CD4-positive, alpha-beta T cell treated with Interleukin-15 for 1 hour (primary cell): ENCODE measurements at places on chromosomes 13 and 19.
A peak's percentile ranks its signal among the peaks of the same experiment; 100 is the strongest.

DNA sequence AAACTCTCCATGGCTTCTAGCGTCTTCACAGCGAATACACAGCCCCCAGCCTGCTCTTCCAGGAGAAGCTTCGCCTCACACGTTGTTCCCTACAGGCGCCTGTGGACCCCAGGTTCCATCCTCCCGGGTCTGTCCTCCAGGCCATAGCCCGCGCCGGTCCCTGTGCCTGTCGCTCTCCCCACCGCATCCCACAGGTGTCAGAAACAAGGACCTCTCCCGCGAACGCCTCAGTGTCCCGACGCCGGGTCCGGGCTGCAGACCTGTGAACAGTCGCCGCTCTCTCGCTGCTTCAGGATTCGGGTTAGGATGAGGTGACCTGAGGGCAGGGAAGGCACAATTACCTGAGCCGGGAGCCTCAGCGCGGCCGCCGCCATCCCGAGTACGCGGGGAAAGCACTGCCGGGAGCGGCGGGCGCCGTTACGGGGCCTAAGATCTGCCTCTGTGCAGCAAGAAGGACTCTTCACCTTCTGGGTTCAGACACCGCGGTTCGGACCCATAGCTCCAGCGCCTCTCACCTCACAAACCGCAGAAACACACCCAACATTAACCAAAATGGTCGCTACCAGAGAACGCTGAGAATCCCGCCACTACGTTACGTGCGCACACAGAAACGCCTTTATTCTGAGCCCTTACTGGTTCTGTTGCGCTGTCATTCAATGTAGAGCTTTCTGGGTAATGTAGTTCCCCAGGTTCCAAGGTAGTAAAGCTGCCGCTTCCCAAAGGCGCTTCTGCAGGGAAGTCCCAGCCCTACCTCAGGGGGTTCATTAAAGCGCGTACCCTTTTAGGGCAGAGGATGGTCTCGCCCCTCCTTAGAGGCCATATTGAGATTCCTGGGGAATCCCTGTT, at the start of gene ZNF418:
Gene ZNF418 (minus strand): TSS at position 583 of the 846 bp plus-strand sequence. CDS start 1,580 bp downstream, outside the sequence.
- DNase-seq: peak; percentile 65

GRCh38 chr19:4058693-4059452, 7.8 kb downstream of the ZBTB7A start:
- no peak for DNase-seq

GRCh38 chr13:30576528-30576927, 41.2 kb upstream of the USPL1 start:
- DNase-seq: peak; percentile 44

GRCh38 chr13:95349267-95349666, 48.0 kb upstream of the ABCC4 start:
- no peak for DNase-seq

GRCh38 chr13:97582170-97582569, 148.2 kb downstream of the RAP2A start:
- no peak for DNase-seq

DNA sequence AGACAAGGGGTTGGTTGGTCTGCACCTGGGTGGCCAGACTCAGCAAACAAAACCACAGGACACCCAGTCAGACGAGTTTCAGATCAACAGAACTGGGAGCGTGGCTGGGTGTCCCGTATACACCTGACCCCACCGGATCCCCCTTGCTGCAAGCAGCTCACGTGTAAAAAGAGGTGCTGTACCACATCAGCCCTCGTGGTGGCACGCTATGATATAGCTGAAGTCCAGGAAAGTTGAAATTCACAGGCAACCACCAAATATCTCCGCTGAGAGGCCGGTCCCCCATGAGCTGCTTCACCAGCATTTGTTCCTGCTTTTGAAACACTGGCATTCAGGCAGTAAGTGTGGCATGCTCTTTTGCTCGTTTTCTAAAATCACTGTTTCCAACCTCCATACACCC, 92.3 kb downstream of the TUBA3C start:
- no peak for DNase-seq

DNA sequence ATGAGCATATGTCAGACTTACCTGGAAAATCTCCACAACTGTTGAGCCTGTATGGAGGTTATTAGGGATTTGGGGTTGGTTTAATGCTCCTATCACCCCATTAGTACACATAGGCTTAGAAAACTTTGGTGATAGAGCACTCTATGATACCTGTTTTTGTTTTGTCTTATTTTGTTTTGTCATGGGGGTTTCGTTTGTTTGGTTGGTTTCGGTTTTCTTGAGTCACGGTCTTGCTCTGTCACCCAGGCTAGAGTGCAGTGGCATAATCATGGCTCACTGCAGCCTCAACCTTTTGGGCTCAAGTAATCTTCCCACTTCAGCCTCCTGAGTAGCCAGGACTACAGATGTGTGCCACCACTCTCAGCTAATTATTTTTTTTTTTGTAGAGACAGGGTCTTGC, 70.0 kb downstream of the MZT1 start:
- no peak for DNase-seq

DNA sequence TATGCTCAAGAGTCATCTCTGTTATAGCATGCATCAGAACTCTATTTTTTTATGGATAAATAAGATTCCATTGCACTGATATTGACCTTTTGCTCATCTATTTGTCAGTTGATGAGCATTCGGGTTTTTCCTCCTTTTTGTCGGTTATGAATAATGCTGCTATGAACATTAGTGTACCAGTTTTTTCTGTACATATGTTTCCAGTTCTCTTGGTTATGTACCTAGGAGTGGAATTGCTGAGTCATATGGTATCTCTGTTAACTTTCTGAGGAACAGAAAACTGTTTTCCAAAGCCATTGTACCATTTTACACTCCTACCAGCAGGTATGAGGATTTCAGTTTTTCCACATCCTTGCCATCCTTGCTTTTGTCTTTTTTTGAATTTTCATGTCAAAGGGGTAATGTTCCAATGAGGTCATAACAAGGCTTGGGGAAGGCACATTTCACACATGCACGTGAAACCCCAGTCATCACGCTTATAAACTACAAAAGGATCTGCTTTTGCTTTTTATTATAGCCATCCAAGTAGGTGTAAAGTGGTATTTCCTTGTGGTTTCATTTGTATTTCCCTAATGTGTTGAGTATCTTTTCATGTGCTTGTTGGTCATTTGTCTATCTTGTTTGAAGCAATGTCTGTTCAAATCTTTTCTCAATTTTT, 14.6 kb downstream of the KBTBD7 start:
- DNase-seq: no peak

GRCh38 chr19:35295792-35296462, 4.0 kb downstream of the MAG start:
- DNase-seq: peak; percentile 44

- no peak for DNase-seq
Observed at GRCh38 chr13:110347535-110348308, 40.6 kb downstream of the COL4A2 start.

GRCh38 chr19:29478578-29479565, 46.9 kb upstream of the VSTM2B start:
- no peak for DNase-seq

GRCh38 chr13:42656161-42656560, 82.2 kb downstream of the TNFSF11 start:
- DNase-seq: no peak

- DNase-seq: no peak
Observed at GRCh38 chr13:97901716-97902115, 51.8 kb upstream of the IPO5 start.

- no peak for DNase-seq
Observed at GRCh38 chr13:40192452-40192851, 474.0 kb downstream of the FOXO1 start.

- no peak for DNase-seq
Observed at GRCh38 chr13:72435251-72435650, 292.2 kb downstream of the MZT1 start.

GRCh38 chr19:4600893-4601292, 38.4 kb upstream of the TNFAIP8L1 start:
- no peak for DNase-seq

DNA sequence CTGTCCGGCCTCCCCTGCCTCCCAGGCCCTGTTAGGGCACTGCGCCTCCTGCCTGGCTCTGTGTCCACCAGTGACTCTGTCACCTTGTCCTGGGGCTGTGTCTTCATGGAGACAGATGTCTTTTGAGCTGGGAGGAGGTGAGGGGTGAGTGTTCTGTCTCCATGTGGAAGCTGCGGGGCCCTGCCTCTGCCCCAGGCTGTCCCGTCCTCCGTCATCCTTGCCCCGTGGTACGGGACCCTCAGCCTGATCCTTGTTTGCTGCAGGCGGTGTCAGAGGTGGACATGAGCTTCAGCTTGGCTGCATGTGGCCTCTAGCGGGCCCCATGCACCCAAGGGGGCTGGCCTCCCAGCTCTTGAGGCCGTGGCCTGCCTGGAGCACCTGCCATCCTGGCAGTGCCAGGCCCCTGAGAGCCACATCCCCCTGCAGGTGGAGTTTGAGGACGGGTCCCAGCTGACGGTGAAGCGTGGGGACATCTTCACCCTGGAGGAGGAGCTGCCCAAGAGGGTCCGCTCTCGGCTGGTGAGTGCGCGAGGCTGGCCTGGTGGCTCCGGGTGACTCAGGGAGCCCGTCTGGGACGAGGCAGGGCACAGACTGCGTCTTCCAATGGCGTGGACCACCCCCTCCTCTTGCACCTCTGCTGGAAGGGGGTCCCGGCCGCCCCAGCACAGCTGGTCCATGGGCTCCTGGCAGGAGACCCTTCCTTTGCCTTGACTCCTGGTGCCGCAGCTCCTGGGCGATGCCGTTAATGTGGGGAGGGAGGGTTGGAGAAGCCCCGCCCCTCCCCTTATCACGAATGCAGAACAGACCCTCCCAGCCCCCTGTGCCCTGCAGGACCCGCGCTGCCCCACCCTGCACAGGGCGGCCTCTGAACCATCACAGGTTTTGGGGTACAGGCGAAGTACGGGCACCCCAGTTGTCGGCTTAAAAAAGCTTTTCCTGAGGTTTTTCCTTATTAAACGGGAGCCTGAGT, 181.3 kb downstream of the KDM4B start:
- no peak for DNase-seq

DNA sequence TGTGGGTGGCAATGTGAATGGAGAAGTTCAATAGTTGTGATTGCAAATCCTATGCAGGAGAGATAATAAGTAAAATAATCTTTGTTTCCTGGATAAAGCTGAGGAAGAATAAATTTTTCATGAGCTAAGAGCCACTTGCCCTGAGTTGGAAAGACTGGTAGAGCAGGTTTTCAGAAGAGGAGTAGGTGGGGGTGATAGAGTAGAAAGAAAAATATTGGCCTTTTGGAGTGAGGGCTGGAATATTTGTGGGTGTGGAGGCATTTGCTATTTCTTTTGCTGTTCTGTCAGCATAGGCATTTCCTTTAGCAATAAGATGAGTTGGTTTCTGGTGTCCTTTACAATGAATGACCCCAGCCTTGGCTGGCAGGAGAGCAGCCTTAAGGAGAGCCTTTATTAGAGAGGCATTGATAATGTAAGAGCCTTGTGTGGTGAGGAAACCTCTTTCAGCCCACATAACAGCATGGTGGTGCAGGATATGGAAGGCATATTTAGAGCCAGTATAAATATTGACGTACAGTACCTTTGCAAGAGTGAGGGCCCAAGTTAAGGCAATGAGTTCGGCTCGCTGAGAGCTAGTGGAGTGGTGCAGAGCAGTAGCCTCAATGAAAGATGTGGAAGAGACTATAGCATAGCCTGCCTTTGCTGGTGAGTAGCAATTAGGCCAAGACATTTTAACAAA, 11.6 kb upstream of the ZNF431 start:
- DNase-seq: no peak

GRCh38 chr13:27792393-27793218, at the start of gene GSX1:
TSS of gene GSX1 (plus strand) at chr13:27792483. CDS start at chr13:27792691, 208 bp downstream.
- DNase-seq: no peak

DNA sequence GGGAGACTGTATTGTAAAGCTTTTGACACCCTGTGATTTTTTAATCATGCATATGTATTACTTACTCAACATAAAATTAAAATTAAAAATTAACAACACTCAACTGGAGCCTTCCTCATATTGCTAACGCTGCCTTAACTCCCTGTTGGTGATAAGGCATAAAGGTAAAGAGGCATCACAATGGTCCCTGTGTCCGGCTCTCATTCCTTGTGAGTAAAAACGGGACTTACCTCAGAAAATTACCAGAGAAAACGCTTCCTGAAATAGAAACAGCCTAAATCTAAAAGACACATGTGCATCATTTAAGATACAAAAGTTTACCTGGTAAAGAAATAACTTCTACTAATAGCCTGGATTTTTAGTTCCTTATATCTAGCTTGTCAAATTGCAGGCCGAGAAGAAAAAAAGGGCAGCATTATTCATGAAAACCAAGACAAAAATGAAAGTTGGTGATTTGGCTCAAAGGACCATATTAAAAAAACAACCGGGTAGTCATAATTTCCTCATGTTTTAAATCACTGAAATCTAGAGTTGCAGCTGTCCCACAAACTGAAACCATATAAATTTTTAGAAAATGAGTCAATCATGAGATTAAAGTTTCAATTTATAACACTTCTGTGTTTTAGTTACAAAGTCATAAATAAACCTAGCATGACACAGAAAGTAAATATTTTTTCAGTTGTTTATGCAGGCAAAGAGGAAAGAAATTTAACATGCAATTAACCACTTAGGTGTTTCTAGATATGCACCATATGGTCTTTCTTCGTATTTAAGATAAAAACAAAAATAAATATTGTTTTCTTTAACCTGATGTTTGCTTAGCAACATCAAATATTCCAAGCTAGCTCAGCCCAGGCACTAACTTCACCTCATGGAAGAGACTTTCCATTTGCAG, 94.7 kb downstream of the MIPEP start:
- DNase-seq: no peak
